Panc1 (cell line): ENCODE measurements at places on chromosomes 2 and 18.
A peak's percentile ranks its signal among the peaks of the same experiment; 100 is the strongest.

- no peak for DNase-seq
Measured at GRCh38 chr18:34709750-34710441, at the start of gene DTNA. DTNA (plus strand) TSS chr18:34710298; CDS start chr18:34755977, 45,679 bp downstream.

- no peak for DNase-seq
Measured at GRCh38 chr2:103174711-103175110, 412.9 kb downstream of the TMEM182 start.

DNA sequence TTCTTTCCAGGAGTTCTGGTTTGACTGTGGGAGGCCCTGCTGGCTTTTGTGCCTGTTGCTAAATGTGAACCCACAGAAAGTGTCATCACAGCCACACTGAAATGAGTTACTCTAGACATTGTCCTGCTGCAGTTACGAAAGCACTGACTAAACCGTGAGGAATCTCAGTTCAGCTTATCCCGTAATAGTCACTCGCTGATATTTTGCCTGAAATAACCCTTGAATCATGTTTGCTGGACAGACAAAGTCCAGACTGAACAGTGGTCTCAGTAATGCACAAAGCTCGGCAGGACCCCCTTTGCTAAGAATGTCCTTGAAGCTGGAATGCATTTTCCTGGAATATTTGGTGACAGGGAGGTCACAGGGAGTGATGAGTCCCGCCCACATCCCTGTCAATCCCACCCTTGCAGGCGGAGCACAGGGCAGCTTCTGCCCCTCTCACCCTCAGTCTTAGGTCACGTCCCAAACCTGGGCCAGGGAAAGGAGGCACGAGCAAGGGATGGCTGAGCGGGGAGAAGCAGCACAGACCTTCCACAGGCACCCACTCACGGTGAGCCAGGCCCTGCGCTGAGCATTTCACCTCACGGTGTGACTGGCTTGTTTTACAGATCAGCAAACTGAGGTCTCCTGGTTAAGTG lies 53.4 kb downstream of the ADI1 start:
- DNase-seq = no peak

- no peak for DNase-seq
Measured at GRCh38 chr18:75066021-75066880, 142.7 kb downstream of the PTGR3 start.

- no peak for DNase-seq
Measured at GRCh38 chr2:145543856-145544255, 1023.9 kb upstream of the ZEB2 start.

- DNase-seq = no peak
Measured at GRCh38 chr2:134739879-134740301, 21.1 kb upstream of the TMEM163 start.

DNA sequence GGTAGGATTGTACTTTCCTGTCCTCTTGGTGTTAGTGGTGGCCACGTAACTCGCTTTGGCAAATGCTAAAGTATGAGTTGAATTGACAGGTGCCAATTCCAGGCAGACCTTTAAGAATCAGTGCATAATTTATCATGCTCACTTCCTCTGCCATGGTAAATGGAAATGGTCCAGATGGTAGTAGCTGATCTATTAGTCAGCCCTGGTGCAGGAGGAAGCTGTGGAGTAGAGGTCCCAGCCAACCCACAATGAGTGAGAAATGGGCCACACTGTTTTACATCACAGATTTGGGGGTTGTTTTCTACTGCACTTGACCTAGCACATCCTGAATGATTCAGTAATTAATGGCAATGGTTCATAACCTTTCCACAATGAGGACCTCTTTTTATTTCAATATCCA lies 104.4 kb downstream of the RGPD3 start:
- DNase-seq = no peak

DNA sequence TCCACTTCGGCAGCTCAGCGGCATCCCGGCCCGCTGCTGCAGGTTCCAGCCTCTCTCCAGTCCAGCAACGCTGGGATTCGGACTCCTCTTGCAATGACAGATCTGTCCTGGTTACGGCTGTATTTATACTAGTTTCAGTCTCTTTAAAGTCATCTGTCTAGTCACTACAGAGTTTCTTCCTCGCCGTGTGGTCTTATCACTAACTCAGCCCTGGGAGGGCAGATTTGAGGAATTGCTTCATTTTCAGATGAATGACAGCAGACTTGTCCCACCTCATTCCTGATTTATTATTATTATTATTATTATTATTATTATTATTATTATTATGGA lies 2.2 kb downstream of the KLHL29 start:
- no peak for DNase-seq

GRCh38 chr2:160516547-160517365 lies 23.1 kb upstream of the RBMS1 start:
- no peak for DNase-seq

DNA sequence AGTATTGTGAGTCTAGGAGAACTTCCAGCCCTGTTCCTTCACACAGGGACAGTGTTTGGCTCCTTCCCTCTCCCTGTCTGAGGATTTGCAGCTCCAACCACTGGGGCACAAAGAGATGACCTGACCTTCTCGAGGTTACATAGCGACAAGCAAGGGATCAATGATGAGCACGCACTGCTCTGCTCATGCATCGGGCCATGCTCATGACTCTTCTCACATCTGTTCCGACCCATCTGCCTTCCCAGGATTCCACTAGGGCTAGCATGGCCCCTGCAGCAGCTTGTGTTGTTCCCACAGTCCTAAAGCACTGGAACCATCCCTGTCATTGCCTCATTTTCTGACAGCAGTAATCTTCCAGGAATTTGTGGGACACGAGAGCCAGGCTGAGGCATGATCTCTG lies 78.8 kb upstream of the ARHGAP28 start:
- DNase-seq = no peak

DNA sequence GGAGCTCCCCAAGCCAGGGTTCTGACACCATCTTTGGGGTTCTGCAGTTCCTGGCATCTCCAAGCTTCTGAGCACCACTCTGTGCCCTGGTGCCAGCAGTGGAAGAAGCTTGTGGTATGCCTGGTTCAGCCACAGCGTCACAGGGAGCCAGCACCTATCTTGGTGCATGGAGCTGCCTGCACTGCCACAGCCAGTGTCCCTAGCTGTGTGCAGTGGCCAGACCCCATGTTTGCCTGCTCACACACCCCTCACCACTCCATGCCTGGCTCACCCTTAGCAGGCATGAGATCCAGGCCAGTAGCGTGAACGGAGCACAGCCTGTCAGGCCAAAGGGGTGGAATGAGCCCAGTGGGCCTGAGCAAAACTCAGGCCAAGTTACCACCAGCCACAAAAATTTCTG lies 290.2 kb upstream of the LRATD1 start:
- no peak for DNase-seq

DNA sequence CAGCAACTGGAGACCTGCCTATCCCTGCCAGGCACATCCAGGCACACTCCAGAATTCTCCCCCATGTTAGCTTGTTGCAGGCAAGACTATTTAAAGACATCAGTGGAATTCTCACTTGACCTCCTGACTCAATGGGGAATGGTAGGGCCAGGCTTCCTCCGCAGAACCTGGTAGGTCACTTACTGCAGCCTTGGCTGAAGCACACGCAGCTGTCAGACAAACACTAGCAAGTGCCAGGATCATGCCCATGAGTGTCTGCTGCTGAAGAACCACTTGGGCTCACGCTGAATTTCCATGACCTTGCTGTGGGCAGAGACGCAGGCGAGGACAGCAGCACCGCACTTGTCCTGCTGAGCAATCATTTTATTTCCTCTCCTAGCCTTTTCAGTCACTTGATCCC lies 3.2 kb downstream of the LRRC30 start:
- DNase-seq = no peak

DNA sequence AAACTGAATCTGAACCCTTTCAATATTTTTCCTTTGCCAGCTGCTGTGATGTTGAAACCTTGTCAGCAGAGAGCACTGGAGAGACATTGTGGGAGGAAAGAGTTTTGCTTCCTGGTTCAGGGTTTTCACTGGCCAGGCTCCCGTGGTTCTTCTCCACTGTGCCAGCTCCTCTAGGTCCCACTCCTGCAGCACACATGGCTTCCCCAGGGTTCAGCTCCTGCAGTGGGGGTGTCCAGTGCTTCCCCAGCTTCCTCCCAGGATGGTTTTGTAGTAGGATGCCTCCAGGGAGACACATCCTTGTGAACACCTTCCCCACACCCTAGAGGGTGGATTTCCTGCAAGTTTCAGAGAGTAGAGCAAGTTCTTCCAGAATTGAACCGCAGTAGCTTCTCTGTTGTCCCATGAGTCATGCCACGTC lies 24.0 kb upstream of the SULT1C3 start:
- DNase-seq = no peak

DNA sequence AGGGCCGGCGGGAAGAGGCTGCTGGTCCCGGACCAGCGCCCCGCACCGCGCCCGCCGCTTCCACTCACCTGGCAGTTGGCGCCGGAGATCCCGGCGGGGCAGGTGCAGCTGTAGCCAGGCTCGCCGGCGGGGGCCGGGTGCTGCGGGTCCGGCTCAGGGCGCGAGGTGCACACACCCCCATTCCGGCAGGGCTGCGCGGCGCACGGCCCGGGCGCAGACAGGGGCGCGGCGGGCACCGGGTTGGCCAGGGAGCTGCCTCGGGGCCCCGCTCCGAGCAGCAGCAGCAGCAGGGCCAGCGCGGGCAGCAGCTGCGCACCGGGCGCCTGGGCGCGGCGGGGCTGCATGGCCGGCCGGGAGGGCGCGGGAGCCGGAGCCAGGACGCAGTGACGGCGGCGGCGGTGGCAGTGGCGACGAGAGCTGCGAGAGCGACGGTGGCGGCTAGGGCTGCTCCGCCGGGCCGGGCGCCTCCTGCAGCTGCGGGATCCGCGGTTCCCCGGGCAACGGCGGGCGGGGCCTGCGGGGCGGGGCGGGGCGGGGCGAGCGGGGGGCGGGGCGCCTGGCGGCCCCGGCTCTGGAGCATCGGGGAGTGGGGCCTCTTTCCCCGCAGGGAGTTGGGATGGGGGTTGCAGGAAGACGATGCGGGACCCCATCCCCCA lies at the start of gene DNER:
Gene DNER, minus strand, starts transcription at position 476 of the 656 bp plus-strand sequence. Its CDS starts 132 bp downstream, at position 344.
- DNase-seq = no peak

GRCh38 chr2:182914852-182915251 lies 48.4 kb upstream of the FRZB start:
- DNase-seq = no peak

GRCh38 chr2:168679741-168680310 lies 122.6 kb upstream of the NOSTRIN start:
- DNase-seq = no peak

GRCh38 chr2:134233728-134234136 lies 20.1 kb upstream of the MGAT5 start:
- DNase-seq = no peak

DNA sequence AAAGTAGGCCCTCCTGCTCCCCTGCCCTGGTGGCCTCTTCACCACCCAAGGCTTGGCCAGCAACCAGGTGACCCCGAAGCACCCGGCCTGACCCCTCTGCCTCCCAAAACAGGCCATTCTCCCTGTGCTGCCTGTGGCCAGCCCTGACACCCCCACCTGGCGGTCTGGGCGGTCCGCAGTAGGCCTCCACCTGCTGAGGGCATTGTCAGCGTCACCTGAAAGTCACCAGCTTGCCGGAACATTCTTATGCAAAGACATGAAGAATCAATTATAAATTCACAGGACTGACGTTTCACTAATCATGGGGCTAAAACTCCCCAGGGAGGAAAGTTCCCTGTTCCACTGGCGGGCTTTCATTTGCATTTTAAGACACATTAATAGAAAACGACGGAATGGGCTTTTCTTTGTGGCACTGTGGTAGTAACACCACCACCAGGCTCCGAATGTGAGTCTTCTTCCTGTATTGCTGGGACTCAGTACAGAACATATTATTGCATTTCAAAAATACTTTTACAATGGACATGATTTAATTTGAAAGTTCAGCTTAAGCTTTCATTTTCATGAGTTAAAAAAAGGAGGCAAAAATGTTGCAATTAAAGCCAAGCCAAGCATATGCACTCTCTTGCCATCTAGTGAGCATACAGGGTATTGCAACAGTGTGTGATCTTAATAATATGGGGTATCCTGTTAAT lies 57.4 kb downstream of the ADI1 start:
- DNase-seq = peak; percentile 33

- DNase-seq = no peak
Measured at GRCh38 chr2:100041946-100042345, 100.4 kb downstream of the AFF3 start.

- DNase-seq = no peak
Measured at GRCh38 chr2:216426166-216426777, 14.0 kb downstream of the SMARCAL1 start.

GRCh38 chr2:118019821-118020220 lies 6.0 kb upstream of the CCDC93 start:
- DNase-seq = no peak

- DNase-seq = no peak
Measured at GRCh38 chr18:10249270-10249669, 205.2 kb upstream of the APCDD1 start.

GRCh38 chr2:57990118-57990725 lies 56.4 kb upstream of the VRK2 start:
- DNase-seq = no peak

DNA sequence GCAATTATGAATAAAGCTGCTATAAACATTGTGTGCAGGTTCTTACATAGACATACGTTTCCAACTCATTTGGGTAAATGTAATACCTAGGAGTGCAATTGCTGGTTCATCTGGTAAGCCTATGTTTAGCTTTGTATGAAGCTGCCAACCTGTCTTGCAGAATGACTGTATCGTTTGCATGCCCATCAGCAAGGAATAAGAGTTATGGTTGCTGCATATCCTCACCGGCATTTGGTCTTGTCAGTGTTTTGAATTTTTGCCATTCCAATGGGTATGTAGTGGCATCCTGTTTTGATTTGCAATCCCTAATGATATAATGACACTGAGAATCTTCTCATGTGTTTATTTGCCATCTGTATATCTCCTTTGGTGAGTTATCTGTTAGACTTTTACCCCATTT lies 20.7 kb downstream of the CCDC150 start:
- DNase-seq = peak; percentile 15

- peak; percentile 32 for DNase-seq
Measured at GRCh38 chr2:227655454-227655853, 11.2 kb upstream of the SCYGR5 start.

DNA sequence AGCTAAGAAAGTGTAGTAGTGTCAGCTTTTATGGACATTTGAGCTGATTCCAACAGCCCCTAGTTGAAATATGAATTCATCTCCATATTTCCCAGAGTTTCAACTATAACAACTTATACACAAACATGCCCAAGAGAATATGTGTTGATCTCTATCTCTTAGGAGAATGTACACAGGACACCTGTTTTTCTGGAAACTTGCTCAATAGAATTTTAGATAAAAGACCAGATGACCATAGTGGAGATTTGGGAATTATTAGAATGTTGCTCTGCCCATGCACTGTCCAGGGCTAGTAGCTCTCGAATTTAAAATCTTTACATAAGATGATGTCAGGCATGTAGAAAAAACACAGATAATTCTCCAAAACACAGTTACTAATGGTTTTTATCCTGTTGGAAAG lies 162.3 kb upstream of the VRK2 start:
- no peak for DNase-seq

DNA sequence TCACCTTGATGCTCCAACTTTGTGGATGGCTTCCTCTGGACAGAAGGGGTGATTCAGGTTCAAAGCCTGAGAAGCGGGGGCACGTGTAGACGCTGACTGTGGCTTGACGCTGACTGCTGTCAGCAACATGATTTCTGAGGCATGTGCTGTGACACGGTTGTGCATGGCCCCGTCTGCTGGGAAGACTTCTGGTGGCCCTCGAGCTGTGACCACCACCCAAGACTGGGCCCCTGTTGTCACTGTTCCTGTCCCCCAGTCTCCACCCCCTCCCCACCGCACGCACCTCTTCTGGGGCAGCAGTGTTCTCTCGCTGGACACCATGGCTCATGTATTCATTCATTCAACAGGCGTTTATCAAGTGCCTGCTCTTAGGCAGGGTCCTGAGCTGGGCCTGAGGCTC lies 245.0 kb downstream of the FAM210A start:
- no peak for DNase-seq

- DNase-seq = no peak
Measured at GRCh38 chr2:158808426-158808825, 13.3 kb downstream of the DAPL1 start.

GRCh38 chr2:152646775-152647174 lies 70.5 kb downstream of the PRPF40A start:
- peak; percentile 52 for DNase-seq
